ENCODE measurements at places on chromosomes 3 and 15.

- no peak for DNase-seq
Observed at GRCh38 chr3:1830851-1831250, 267.8 kb upstream of the CNTN4 start.

DNA sequence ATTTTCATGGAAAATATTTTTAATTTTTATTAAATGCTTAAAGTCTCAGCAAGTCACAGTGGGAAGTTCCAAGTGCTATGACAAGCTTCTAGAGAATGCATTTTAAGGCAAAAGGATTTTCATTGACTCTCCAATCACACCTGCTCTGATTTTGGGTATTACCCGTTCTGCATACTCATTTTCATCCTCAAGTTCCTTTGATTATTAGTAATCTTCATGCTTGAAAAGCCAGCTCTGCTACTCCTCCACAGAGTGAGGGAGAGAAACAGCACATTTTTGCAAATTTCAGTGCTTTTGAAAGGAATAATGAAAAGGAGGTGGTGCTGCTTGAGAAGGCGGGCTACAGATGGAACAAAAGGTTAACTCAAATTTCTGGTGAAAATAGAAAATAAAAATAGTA is 450.7 kb downstream of the NSUN3 start:
- DNase-seq: no peak

DNA sequence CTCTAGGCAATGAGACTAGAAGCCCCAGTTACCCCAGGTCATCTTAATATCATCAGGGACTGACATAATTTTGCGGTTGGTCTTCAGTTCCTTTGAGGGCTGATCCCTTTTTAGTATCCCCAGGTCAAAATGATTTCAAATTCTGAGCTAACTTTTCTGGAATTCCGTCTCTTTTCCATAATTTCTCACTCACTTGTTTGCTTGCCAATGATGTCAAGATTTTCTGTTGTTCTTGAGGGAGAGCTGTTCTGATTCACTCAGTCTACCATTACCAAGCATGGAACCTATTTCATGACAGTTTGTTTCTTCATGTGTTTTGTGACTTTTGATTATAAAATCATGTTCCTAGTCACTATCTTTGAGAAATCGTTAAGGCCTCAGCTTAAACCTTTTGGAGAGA is 190.5 kb upstream of the LYSMD4 start:
- DNase-seq: no peak

- DNase-seq: no peak
Observed at GRCh38 chr3:52705438-52705687, 228 bp downstream of the GLT8D1 start.

DNA sequence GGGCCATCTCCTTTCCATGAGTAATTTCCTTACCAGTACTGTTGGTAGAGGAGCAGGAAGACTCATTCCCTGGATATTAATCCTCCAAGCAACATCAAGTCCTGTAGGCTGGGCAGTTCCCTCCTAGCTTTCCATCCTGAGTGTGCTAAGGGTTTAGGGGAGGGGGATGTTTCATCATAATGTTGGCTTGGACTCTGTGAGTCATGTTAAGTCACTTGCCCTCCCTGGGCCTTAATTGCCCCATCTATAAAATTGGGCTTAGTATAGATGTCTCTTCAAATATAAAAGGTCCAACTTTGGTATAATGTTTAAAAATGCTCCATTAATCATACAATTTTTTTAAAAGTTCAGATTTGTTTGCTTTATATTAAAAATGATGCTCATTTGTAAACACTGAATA is 52.7 kb downstream of the TLE3 start:
- DNase-seq: no peak

- no peak for DNase-seq
Observed at GRCh38 chr15:88031461-88031860, 225.1 kb downstream of the NTRK3 start.

DNA sequence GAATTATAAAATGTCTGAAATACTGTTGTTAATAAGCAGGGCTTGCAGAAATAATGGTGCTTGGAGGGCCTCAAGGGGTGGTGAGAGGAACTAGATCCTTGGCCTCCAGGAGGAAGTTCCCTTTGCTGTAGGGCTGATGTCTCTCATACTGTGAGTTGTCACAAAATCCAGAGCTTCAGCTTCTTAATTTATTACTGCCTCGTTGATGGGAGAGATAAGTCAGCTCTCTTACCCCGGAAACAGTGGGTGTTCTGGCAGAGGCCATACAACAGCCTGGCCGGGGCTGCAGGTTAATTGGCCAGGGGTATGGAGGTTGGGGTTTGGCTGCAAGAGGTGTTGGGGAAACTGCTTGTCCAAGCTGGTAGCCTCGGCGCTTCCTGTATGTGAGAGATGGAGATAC is 15.5 kb downstream of the MAPKAPK3 start:
- DNase-seq: no peak

DNA sequence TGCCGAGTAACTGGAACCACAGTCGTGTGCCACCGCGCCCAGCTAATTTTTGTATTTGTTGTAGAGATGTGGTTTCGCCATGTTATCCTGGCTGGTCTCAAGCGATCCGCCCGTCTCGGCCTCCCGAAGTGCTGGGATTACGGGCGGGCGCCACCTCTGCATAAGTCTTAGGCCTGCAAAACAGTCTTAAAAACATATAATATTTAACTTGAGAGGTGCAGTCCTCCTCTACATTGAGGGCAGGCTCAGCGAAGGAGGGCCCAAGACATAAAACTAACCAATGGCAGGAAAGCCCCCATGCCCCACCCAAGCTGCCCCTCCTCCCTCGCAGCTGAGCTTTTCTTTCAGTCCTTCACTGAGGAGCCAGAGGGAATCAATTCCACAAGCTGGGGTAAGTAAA is at the start of gene SLC28A2:
TSS of gene SLC28A2 (plus strand) at position 347 of the 400 bp plus-strand sequence. CDS start 982 bp downstream, outside the sequence.
- DNase-seq: no peak

DNA sequence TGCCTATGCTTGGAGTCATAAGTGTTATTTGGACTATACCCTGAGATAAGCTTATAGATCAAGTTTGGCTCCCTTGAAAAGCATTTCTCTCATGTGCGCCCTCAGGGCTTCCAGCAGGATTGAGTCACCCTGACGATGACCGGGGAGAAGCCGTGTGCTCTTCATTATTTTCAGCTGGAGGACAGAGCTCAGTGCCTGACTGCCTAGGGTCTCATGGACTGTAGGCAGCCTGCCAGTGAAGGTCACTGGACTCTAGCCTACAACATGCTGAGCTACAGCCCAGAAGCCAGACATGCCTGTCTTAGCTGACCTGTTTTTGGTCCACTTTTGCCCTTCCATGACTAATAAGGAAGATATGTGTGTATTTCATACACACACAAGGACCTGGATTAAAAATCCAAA is 31.6 kb upstream of the NUDT16 start:
- DNase-seq: peak; percentile 84

DNA sequence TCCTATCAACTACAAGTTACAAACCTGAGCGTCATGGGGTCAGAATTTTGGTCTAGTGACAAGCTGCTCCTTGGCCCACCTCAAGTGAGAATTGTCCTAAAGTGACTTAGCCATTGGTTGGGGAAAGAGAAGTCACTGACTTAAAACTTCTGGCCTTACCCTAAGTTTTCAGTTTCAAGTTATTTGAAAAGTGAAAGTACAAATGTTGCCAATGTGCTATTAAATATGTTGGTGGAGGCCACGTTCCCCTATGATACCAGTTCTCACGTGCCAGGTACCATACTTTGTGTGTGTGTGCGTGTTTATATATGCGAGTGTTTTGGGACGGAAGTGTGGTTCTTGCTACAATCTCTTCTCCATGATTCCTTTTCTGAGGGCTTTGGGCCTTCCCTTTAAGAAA is 22.6 kb upstream of the RASGRP1 start:
- no peak for DNase-seq

DNA sequence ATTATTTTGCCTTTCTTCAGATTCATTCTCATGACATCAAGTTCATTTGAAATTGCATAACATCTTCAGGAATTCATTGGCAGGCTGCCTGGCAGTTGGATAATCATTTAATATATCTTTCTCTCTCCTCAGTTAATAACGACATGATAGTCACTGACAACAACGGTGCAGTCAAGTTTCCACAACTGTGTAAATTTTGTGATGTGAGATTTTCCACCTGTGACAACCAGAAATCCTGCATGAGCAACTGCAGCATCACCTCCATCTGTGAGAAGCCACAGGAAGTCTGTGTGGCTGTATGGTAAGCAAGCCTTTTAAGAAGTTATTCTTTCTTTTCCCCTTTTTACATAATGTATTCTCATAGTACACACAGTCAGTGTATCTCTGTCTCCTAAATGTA is 38.2 kb downstream of the TGFBR2 start:
- DNase-seq: no peak

DNA sequence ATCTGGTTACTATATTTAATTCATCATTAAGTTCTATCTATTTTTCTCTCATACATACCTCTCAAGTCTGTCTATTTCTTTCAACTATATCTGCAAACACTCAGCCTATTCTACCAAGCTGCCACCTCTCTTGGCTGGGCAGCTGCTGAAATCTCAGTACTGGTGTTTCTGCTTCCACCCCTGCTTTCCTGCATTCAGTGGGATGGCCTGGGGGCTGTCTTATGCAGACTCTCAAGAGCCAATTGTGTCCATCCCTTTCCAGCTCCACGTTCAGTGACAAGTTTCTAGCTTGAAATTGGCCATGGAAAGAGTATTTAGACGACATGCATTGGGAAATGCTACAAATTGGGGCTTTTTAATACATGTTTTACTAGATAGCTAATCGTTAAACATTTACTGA is 378.4 kb upstream of the DPPA4 start:
- DNase-seq: peak; percentile 57

DNA sequence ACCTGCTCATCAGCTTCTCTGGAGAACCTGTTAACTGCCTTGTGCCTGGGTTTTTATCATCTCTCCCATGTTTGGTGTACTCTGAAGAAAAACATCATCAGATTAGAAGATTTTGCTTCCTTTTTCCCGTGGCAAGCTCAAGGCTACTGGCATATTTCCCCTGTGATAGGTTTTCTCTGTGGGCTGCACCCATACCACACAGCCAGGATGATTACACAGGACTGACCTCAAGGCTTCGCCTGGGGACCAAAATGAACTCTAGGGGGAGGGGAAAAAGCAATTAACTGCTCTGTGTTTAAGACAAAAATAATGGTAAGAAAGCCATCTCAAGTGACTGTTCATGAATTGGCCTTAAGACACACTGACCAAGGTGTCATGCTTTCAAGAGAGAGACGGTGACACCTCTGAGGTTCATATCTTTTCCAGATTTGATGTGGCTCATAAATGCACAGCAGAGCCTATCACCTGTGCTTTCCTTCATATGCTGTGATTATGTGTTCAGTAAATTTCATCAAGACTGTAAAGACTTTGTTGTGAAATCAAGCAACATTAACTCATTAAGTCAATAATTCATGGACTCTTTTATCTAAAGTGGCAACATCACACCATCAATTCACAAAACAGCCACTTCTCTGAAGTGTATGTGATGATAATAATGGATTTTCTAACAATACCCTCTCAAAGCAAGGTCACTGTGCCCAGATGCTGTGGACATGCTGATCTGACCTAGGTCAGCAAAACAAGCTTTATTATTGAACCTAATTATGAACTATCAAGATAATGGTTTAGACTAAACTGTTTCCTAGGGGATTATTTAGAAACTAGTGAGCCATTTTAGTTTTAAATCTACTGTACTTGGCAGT is 427.9 kb downstream of the WDR72 start:
- DNase-seq: no peak

GRCh38 chr15:64610257-64610919 is 150.0 kb downstream of the ZNF609 start:
- DNase-seq: no peak

DNA sequence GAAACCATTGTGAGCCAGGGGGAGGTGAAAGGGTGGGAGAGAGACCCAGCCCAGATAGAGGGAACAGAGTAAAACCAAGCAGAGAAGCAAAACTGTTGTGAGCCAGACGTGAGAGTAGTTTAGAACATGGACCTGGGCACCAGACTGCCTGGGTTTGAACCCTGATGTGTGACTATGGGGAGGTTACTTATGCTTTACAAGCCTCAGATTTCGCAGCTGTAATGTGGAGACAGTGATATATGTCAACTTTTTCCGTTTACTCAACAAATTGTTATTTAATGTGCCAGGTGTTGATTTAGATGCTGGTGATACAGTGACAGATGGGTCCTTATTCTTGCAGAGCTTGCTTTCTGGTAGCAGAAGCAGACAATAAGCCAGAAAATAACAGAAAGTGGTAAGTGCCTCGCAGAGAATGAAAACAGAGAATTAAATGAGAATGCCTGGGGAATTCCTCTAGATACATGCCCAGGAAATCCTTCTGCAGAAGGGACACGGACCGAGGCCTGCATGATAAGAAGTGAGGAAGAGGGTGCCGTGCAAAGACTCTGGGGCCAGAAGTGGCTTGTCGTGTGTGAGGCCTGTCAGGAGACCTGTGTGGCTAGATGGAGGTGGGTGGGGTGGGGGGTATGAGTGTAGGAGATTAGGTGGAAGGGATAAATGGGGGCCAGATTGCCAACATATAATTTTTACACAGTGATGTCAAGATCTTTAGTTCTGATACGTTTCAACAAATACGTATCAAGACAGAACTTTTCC is 15.0 kb downstream of the KAT2B start:
- no peak for DNase-seq

GRCh38 chr3:78838362-78838761 is 929.4 kb downstream of the ROBO1 start:
- DNase-seq: no peak

- DNase-seq: no peak
Observed at GRCh38 chr3:50266017-50266416, 2.9 kb upstream of the SEMA3B start.

GRCh38 chr15:67125589-67126502 is 60.4 kb downstream of the SMAD3 start:
- peak; percentile 67 for DNase-seq

GRCh38 chr15:100929641-100930042 is 10.5 kb downstream of the LRRK1 start:
- peak; percentile 94 for DNase-seq

DNA sequence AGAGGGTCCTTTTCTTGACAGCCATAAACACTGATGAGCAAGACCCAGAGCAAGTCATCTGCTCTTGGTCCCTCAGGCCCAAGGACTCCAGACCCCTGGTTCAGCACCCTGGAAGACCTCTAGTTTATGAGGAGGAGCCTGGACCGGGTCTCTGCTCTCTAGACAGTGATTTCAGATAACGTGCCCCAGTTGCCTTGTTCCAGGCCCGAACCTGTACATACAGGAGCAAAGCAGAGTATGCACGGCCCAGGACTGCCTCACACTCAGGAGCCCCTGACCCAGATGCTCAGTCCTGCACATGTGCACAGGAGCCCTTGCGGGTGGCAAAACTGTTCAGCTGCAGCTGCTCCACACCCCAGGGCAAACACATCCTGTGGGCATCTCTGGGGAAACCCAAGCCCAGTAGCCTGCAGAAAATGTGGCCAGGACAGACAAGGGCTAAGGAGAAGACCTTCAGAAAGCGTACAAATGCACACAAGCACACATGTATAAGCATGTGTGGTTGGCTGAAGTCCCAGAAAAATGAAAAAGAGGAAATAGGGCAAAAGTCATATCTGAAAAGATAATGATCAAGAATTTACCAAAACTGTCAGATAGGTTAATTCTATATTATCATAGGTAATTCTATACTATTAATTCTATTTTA is 59.9 kb upstream of the CORO2B start:
- no peak for DNase-seq

DNA sequence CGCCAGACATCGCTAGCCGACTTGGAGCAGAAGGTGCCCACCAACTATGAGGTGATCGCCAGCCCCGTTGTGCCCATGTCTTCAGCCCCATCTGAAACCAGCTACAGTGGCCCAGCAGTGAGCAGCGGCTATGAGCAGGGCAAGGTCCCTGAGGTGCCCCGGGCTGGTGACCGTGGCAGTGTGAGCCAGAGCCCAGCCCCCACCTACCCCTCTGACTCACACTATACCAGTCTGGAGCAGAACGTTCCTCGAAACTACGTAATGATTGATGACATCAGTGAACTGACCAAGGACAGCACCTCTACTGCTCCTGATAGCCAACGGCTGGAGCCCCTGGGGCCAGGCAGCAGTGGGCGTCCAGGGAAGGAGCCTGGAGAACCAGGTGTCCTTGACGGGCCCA is 12.9 kb upstream of the APEH start:
- no peak for DNase-seq

All from islet precursor cell (in vitro differentiated cells).